DMS79 (cell line): ENCODE measurements at places on chromosomes 2 and 18.

- no peak for DNase-seq
These were observed 10.7 kb downstream of the ARHGAP15 start for GRCh38 chr2:143139835-143140393.

- DNase-seq = no peak
These were observed 5.6 kb downstream of the ESPNL start for GRCh38 chr2:238105506-238106338.

- DNase-seq = no peak
These were observed 386.5 kb upstream of the DCC start for GRCh38 chr18:51953521-51953920.

DNA sequence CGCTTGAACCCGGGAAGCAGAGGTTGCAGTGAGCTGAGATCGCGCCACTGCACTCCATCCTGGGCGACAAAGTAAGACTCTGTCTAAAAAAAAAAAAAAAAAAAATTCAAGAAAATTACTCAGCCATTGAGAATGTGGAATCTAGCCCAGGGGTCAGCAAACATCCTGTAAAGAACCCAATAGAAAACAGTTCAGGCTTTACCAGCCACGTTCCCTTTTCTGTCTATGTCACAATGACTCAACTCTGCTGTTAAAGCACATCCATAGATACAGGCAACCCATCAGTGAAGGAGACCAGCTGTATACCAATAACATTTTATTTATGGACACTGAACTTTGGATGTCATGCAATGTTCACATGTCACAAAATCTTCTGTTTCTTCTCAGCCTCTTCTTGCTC, 435.6 kb upstream of the GYPC start:
- DNase-seq = no peak
